Left colon (tissue), 2 donors: ENCODE measurements at places on chromosomes 6 and 20.

DNA sequence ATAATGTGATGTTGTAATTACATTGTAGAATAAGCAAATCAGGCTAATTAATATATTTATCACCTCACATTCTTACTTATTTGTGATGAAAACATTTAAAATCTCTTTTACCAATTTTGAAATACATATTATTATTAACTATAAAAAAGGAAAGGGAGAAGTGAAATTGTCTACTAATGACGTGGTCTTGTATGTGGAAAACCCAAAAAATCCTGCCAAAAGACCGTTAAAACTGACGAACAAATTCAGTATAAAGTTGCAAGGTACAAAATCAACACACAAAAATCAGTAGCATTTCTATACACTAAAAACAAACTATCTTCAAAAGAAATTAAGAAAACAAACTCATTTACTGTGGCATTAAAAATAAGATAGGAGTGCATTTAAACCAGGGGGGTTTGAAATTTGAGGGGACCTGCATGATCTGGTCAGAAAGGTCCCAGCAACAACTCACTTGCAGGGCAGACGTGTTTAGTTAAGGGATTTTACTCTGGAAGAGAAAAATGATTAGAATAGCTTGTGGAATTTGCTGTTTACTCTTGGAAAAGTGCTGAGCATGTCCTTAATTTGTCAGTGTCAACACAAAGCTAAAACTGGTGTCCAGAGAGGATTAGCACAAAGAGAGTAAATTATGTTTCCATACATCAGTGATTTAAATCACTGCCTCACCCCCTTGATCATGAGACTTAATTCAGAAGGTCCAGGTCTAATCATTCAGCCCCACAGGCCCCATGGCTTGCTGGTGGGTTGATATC lies 235.0 kb upstream of the RIN2 start:
- DNase-seq, result no peak

GRCh38 chr6:147808640-147809039 lies 300.1 kb downstream of the SAMD5 start:
- no peak for DNase-seq

DNA sequence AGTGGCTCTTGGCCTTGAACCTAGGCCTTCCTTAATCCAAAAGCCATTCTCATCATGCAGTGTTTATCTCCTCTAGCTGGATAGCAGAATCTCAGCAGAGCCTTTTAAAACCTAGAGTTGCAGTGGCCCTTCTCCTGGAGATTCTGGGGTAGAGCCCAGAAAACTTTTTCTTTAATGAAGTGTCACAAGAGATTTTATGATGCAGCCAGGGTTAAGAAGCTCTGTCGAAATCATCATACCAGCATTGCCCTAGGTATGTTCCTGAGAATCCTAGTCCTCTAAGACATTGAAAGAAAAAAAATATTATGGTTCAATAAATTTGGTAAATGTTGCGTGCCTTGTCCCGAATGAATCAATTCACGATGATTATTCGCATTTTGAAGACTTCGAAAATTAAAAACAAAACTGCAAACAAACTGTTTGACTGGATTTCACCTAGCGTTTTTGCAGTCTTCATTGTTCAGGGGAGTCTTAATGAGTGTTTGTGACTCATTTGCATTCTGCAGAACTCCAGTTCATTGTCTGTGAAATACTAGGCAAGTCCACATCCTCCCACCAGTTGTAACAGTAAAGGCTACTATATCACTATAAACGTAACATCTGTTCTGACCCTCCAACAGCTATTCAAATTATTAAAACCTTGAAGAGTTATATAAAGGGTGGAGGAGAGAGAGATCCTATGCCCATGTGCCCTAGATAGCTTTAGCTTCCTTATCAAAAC lies 198.6 kb downstream of the UST start:
- no peak for DNase-seq

DNA sequence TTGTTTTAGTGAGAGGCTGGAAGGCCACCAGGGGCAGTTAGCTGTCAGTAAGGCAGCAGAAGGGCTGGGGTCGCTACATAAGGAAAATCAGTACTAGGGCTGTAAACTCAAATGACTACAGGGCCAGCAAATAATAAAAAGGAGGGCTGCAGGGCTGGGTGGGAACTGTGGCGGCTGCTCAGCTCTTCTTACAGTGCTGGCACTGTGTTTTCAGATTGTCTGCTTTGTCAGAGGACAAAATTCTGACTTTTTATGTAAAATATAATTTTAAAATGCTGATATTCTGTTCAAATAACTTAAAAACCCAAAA lies 23.2 kb downstream of the HLA-A start:
- no peak for DNase-seq

DNA sequence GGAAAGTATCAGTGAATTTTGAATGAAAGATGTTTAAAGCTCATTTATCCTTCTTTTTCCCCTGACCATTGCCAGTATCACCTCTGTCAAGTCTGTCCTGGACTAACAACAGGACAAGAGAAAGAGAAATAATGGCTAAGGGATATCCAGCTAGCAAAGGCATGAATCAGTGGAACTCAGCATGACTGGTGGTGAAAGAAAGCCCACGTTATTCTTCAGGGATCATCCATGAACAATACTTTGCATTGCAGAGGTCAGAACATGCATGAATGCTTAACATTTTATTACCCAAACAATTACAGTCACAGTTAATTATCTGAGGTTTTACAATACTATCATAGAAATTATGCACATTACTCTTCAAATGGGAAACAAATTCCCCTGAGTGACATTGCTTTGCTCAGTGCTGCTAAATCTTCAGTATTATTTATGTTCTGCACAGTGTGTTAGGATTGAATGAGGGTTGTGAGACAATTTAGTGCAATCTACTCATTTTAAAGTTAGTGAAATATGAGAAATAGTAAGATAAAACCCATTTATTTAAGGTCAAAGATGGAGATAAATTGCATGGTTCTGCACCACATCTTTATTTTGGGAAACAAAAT lies 350.7 kb downstream of the KHDRBS2 start:
- DNase-seq, result no peak

DNA sequence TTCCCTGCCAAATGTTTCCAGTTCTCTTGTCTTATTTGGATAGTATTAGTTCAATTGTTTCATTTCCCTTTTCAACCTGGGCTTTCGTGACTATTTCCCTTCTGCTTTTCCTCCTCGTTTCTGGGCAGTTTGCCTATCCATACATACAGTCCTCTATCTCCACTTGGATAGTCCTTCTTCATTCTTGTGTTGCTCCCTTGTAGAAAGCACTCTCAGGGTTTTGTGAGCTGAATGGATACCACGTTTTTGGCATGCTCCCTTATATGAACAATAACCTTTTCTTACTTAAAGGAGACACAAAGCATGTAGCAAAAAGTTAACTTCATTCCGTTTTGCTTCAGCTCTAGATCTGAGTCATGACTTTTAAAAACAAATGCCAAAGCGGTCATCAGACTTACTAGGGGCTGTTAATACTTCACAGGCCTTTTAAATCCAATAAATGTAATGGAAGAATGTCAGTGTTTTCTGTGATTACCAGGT lies 16.6 kb downstream of the CRYBG1 start:
- DNase-seq, result no peak

DNA sequence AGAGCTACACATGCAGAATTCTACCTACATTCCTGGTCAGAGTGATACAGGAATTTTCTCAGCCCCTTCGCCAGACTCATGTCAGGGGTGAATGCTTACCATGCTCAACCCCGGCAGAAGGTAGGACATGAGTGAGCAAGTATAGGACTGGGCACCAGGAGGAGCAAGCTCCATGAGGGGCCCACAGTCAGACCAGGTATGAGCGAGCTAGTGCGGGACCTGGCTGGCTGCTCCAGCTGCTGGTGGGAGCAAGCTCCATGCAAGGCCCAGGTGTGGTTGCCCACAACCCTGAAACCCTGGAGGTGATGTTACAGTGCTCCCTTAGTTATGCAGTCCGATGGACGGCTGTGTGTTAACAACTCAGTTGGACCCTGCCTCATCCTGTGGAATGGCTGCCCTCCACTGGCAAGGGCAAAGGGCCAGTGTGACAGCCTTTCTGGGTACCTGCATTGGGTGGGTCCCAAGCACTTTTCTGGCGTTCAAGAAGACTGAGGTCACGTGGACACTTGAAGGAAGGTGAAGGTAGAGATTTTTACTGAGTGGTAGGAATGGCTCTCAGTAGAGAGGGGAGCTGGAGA lies 503.5 kb upstream of the CITED2 start:
- no peak for DNase-seq

DNA sequence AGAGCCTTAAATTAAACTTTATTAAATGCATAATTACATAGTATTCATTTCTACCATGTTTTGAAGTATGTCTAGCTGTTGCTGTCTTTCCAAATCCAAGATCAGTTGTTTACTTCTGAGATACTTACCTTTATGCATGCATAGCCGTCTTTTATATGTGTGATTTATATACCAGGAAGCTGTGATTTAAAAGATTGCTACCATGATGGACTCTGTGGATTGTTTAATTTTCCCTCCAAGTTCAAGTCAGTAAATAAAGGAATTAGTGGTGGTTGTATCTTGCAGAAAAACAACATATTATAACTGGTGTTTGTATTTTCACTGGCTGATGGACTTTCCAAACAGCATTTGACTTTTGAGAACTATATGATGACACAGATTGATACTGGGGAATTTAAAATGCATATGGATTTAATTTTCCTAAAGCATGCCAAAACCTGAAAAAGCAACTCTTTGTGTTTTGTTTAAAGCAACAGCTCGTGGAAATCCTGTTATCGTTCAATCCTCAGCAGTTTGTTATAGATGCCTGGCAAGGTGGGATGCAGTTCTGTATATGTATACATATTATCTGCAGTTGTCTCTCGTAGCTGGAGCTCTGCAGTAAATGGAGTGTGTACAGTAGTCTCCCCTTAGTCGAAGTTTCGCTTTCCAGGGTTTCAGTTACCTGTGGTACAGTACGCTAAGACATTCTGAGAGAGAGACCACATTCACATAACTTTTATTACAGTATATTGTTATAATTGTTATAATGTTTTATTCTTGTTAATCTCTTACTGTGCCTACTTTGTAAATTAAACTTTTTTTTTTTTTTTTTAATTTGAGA lies 77.1 kb downstream of the CBFA2T2 start:
- no peak for DNase-seq

GRCh38 chr20:34566978-34567891 lies 8.7 kb downstream of the MAP1LC3A start:
- DNase-seq, result no peak

DNA sequence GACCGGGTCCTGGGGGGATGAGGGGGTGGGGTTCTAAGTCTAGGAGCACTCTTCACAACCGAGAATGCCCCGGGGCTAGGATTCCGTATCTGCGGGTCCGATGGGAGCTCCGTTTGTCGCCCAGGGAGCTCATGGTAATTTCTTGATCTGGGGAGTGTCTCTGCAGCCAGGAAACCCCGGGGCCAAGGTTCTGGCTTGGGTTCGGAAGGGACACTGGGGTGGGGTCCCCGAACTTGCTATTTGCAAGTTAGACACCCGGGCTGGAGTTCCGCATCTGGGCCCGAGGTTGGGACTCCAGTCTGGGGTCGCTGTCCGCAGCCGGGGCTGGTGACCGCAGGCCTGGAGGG lies 397 bp downstream of the PEDS1 start:
- DNase-seq, result no peak

DNA sequence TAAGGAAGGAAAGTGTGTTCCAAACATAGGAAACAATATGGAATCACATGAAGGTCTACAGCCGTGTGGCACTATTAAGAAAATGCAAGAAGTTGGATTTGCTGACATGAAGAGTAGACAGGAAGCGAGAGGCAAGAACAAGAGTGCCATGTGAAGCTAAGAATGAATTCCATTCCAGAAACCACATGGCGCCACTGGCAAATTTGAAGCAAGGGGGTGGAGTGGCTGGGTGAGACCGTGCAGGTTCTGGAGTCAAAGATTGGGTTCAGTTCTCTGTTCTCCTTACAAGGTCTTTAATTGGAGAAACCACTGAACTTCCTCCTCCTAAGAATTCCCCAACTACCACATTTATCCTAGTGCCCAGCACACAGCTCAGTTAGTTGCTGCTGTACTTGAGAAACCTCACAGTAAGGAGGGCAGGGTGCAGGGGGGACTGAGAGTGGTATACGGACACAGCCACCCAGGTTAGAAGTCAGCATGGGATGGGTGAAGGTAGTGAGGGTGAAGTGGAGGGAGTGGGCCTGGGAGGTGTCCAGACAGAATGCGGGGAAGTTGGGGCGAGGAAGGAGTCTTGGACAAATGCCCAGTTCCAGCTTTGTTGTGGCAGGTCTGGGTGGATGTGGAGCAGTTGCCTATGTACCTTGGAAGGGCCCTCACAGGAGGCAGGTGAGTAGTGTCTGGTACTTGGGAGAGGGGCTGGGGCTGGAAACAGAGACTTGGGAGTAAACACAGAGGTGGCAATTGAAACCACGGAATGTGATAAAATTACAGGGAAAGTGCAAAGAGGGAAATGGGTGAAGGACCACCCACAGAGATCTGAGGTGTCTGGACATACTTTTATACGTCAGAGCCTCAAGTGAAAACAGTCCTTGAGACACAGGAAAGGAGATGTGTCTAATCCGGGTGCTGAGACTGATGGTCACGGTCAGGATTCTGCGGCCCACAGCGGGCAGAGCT lies 14.3 kb downstream of the LYRM4 start:
- DNase-seq, result no peak

- DNase-seq, result no peak
Observed at GRCh38 chr20:4170621-4171537, 155.5 kb upstream of the RNF24 start.

- DNase-seq, result no peak
Observed at GRCh38 chr6:170403451-170403850, 96.9 kb downstream of the FAM120B start.

DNA sequence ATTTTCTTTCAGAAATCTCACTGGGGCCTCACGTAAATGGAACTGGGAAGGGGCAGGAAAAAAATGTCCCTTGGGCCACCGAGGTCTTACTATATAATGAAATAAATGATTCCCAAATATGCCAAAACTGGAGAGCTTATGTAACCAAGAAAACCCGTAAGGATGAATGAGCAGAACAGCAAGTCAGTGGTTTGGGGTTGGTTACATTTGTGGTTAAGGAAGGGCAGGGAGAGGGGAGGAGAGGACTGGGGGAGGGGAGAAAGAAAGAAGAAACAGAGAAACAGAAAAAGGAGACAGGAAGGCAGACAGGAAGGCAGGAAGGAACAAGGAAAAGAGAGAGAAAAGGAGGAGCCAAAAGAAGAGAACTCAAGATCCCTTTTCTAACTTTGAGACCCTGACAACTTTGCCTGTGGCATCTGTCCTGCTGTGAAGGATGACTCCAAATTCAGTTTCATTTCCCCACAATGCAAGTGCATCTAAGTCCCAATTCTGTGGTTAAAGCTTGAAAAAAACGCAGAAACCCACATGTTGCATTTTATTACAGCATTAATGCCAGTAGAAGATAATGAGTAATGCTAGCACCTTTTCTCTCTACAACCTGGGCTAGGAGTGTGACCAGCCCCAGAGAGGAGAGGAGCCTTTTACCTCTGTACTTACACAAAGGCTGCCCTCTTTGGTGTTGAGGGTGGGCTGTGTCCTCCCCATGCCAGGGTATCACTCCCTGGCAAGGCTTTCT lies 10.8 kb upstream of the ARMC2 start:
- no peak for DNase-seq
